ENCODE measurements at places on chromosomes 5 and 9. TPM values are rescaled to one million over a fixed set of nuclear protein-coding genes. Genes with fewer than 3 reads are reported as not detected.

GRCh38 chr9:16868701-16869100 lies 1.8 kb downstream of the BNC2 start:
- H3K27ac ChIP-seq, result peak overlapping the region; percentile 49
- peak; percentile 9 for DNase-seq
- H3K4me1 ChIP-seq, result peaks cover 69% of the 10 kb centered on the region
- no peaks in the 10 kb centered on the region for H3K36me3 ChIP-seq
- no peaks in the 10 kb centered on the region for H3K27me3 ChIP-seq

- H3K27me3 ChIP-seq, result no peaks in the 10 kb centered on the region
- H3K27ac ChIP-seq, result no peak overlapping the region
- H3K36me3 ChIP-seq, result no peaks in the 10 kb centered on the region
- peaks cover 42% of the 10 kb centered on the region for H3K4me1 ChIP-seq
These were observed 71.6 kb downstream of the GCNT1 start for GRCh38 chr9:76530458-76531110.

DNA sequence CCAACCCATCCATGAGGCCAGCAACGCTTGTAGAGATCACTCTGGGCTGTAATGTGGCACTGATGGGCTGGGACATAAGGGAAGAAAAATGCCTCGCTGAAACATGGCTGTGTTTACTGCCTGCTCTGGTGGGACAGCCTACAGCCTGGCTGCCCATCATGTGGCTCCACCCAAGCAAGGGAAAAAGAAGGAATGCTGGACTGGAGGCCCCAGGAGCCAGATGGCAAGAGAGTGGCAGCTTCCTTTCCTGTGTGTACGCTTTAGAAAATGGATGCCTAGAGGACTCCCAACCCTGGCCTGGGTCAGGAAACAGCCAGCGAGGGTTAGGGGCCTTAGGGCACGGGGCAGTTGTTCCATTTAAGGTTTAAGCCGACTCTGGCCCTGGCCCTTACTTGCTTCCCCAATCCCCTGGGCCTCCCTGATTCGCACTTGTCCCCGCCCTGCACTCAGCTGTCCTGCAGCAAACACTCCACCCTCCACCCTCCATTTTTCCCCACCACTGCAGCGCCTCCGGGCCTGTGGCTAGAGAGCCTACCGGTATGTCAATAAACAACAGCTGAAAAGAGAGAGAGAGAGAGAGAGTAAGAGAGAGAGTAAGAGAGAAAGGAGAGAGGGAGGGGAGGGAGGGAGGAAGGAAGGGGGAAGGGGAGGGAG lies 819.4 kb downstream of the SEMA5A start:
- H3K4me3 ChIP-seq, result no peak overlapping the region
- DNase-seq, result no peak
- H3K4me1 ChIP-seq, result peaks cover 31% of the 10 kb centered on the region
- no peaks in the 10 kb centered on the region for H3K27me3 ChIP-seq
- H3K27ac ChIP-seq, result no peak overlapping the region
- no peaks in the 10 kb centered on the region for H3K36me3 ChIP-seq

DNA sequence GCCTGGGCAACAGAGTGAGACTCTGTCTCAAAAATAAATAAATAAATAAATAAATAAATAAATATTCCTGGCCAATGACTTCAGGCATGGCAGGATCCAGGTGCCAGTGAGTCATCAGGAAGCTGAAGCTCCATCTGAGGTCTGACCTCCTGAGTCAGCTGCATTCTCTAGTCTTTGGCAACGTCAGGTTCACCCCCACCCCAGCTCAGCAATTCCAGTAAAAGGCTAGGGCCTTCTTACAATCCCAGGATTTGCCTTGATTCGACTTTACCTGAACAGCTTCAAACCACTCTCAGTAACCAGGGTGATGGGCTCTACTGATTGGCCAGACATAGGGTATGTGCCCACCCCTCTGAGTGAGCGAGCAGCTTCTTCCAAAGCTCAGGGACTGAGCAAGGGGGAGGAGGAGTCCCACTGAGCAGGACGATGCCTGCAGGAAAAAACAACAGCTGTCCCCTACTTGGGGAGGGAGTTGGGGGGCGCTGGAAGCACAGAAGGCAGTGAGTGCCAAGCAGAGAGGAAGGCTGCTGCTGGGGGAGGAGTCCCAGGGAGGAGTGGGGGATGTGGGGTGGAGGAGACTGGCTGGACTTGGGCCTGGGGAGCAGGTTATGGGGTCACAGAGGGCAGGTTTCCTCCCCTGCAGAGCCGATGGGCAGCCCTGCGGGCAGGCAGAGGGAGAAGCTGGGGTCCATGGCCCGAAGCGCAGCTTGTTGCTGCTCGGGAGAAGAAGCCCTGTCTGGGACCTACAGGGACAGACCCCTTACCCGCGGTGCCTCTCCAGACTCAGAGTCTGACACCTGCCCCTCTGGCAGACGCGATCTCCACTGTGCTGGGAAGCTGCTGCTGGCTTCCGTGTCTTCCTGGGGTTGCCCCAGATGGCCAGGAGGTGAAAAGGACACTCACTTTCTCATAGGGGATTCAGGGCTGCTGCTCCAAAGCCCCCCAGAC lies 25.9 kb upstream of the UNC5A start:
- H3K27me3 ChIP-seq, result peaks cover 17% of the 10 kb centered on the region
- peak; percentile 87 for DNase-seq
- peaks cover 5% of the 10 kb centered on the region for H3K4me1 ChIP-seq
- no peak overlapping the region for H3K4me3 ChIP-seq

DNA sequence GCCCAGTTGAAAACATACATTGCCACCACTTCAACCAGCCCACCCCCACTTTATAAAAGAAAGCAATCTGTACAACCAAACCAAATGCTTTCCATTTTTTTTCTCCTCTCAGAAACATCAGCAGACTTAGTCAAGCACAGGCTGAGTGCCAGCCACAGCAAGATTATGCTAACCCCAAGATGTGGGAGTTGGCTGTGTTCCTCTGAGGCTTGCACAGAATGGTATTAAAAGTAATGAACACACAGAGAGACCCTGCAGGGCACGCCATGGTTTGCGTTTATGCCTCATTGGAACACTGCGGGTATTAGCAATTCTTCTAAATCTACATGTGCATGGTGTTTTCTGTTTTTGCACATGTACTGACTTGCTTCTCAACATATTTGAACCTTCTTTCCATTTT lies 419.9 kb upstream of the GRAMD2B start:
- H3K27me3 ChIP-seq, result no peaks in the 10 kb centered on the region
- H3K4me3 ChIP-seq, result peak overlapping the region; percentile 10
- H3K27ac ChIP-seq, result peak overlapping the region; percentile 44

DNA sequence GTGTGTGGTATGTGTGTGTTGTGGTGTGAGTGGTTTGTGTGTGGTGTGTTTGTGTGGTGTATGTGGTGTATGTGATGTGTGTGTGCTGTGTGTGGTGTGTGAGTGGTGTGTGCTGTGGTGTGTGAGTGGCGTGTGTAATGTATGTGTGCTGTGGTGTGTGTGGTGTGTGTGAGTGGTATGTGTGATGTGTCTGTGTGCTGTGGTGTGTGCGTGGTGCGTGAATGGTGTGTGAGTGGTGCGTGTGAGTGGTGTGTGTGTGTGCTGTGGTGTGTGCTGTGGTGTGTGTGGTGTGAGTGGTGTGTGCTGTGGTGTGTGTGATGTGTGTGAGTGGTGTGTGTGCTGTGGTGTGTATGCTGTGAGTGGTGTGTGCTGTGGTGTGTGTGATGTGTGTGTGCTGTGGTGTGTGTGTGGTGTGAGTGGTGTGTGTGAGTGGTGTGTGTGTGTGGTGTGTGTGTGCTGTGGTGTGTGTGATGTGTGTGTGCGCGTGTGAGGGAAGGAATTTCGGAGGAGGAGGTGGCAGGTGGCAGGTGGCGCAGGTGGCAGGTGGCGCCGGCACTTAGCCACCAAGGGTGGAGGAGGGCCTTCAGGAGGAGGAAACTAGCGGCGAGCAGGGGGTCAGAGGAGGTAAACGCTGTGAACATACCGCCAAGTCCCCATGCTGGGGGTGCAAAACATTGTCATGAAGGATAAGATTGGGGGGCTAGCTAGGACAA lies 191.8 kb downstream of the MELK start:
- DNase-seq, result no peak
- peaks cover 18% of the 10 kb centered on the region for H3K27me3 ChIP-seq
- no peak overlapping the region for H3K4me3 ChIP-seq
- no peak overlapping the region for H3K27ac ChIP-seq
- no peaks in the 10 kb centered on the region for H3K36me3 ChIP-seq

- peak overlapping the region; percentile 21 for H3K27ac ChIP-seq
- H3K27me3 ChIP-seq, result no peaks in the 10 kb centered on the region
These were observed 207.0 kb downstream of the AOPEP start for GRCh38 chr9:94933511-94933828.

DNA sequence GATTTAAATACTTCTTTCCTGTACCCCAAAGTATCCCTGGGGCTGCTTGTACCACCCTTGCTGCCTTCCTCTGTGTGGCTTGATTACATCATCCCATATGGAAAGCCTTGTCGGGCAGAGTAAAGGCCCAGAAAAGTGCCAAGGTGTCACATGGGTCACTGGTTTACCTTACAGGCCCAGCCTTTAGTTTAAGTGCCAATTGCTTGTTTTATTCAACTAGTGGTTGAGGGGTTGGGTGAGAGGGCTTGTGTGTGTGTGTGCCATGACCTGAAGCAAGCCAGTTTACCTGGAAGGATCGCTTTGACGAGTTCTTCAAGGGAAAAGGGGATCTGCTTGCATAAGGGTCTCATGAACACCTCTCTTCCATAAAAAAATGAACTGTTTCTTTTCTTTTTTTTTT lies 7.8 kb upstream of the HSPA9 start:
- H3K4me1 ChIP-seq, result no peaks in the 10 kb centered on the region
- H3K36me3 ChIP-seq, result no peaks in the 10 kb centered on the region
- no peaks in the 10 kb centered on the region for H3K27me3 ChIP-seq
- no peak for DNase-seq
- H3K27ac ChIP-seq, result no peak overlapping the region
- no peak overlapping the region for H3K4me3 ChIP-seq

GRCh38 chr5:3417376-3417943 lies 178.2 kb upstream of the IRX1 start:
- no peaks in the 10 kb centered on the region for H3K27me3 ChIP-seq
- H3K4me3 ChIP-seq, result no peak overlapping the region
- no peak for DNase-seq
- no peaks in the 10 kb centered on the region for H3K36me3 ChIP-seq

- H3K27me3 ChIP-seq, result no peaks in the 10 kb centered on the region
- no peaks in the 10 kb centered on the region for H3K36me3 ChIP-seq
- H3K4me1 ChIP-seq, result no peaks in the 10 kb centered on the region
- H3K27ac ChIP-seq, result no peak overlapping the region
- no peak overlapping the region for H3K4me3 ChIP-seq
These were observed 123.6 kb upstream of the SLC1A3 start for GRCh38 chr5:36482812-36483211.

DNA sequence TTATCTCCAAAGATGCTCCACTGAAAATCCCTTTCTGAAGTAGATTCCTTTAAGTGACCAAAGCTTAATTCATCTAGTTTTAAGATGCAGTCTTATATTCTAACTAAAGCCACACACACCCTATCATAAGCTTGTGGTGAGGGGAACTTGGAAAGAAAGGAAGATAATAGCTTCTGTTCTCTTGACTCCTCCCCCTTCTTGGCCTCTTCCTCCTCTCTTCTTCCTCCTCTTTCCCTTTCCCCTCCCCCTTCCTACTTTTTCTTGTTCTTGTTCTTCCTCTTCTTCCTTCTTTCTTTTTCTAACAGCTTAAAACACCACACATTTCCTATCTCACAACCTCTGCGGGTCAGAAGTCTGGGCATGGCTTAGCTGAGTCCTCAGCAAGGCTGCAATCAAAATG lies 23.5 kb downstream of the IL7R start:
- H3K4me1 ChIP-seq, result peaks cover 29% of the 10 kb centered on the region
- no peaks in the 10 kb centered on the region for H3K27me3 ChIP-seq
- DNase-seq, result no peak
- no peak overlapping the region for H3K4me3 ChIP-seq
- no peak overlapping the region for H3K27ac ChIP-seq

DNA sequence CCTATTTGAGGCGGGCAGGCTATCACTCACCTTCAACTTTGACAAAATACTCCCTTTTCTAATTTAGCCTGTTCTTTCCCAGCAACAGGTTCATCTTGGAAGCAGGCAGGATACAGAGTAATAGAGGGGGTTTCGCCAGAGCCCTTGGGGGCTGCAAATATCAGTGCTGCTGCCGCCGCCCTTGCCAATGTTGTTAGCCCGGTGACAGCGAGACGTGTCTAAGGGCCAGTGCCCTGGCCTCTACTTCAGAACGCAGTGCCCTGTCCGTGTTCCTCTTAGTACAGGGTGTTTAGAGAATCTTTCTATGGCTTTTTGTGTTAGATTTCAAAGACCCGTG lies 703 bp downstream of the FAM120AOS start:
- peak overlapping the region; percentile 79 for H3K4me3 ChIP-seq

- H3K36me3 ChIP-seq, result no peaks in the 10 kb centered on the region
- no peak overlapping the region for H3K27ac ChIP-seq
- no peaks in the 10 kb centered on the region for H3K27me3 ChIP-seq
- no peaks in the 10 kb centered on the region for H3K4me1 ChIP-seq
These were observed 377.7 kb upstream of the SMARCA2 start for GRCh38 chr9:1637401-1637800.

DNA sequence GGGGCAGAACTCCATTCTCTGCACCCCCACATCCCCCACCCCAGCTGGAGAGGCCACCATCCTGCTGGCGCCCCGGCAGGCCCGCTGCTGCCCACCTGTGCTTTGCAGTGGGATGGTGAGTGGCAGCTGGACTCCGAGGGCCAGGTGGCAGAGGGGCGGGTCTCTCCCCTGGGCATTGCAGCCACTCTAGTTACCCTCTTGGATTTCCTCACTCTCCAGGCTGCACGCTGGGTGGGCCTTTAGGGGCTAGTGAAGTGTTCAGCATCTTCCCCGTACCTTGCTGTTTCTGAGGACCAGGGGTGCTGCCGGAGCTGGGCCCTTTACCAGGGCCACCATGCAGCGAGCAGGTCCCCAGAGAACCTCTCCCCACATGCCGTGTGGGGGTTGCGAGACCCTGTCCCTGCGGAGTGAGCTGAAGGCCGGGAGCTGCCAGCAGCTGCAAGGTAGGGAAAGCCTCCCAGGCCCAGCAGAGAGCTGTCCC lies 88.4 kb upstream of the SH3PXD2B start:
- H3K36me3 ChIP-seq, result no peaks in the 10 kb centered on the region
- H3K27ac ChIP-seq, result no peak overlapping the region
- H3K4me3 ChIP-seq, result no peak overlapping the region
- no peaks in the 10 kb centered on the region for H3K4me1 ChIP-seq
- H3K27me3 ChIP-seq, result peaks cover 60% of the 10 kb centered on the region

- peak; percentile 68 for DNase-seq
- H3K4me3 ChIP-seq, result peak overlapping the region; percentile 91
- H3K27me3 ChIP-seq, result no peaks in the 10 kb centered on the region
- H3K27ac ChIP-seq, result peak overlapping the region; percentile 79
These were observed 8.2 kb downstream of the RANBP6 start for GRCh38 chr9:6007058-6007769.

Gene RNF180
- polyA plus RNA-seq, result 0.04 TPM

Gene SHOC1
- 0.09 TPM for polyA plus RNA-seq

Gene PHYHD1
- polyA plus RNA-seq, result 8.6 TPM

Gene C9
- 0.06 TPM for polyA plus RNA-seq

Gene TMEM215
- polyA plus RNA-seq, result not detected

Gene DCAF12
- 23.6 TPM for polyA plus RNA-seq

Gene INSL4
- polyA plus RNA-seq, result not detected

Gene AUH
- polyA plus RNA-seq, result 8.9 TPM

All from GM23248 (cell line).